ENCODE measurements at places on chromosomes 3 and 15.

- DNase-seq, result no peak
Measured at GRCh38 chr3:125332504-125332903, 42.6 kb downstream of the ZNF148 start.

DNA sequence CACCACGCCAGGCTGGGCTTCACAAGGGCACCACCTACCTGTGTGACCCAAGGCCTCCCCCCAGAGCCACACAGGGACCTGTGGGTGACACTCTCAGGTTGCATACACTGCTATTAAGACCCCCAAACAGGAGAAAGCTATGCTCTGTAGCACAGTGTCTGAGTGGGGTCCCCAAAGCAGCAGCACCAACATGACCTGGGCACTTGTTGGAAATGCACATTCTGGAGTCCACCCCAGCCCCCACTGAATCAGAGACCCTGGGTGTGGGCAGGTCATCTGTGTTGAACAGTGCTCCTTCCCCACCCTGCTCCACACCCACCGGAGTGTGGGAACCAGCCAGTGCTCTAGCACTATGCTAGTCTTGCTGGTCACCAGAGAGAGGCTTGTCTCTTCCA, 76.1 kb downstream of the ADAMTS17 start:
- DNase-seq, result no peak

DNA sequence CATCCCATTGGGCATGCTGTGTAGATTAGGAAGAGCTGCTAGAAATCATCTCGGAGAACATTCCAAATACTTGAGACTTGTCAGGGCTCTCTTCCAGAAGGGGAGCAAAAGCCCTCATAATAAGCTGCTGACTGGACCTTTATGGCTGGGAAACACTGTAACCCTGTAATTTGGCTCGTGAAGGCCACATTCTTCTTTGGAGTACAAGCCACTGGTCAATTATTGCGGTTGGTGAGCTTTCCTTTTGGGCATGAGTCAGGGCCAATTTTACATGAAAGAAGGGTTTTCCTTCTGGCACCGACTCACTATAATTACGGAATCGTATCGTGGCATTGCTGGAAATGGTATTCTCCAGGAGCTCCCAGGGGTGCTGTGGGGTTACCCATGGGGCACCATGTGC, 434.5 kb upstream of the RGMA start:
- no peak for DNase-seq

- DNase-seq, result no peak
Measured at GRCh38 chr3:120983841-120984240, 75.8 kb downstream of the STXBP5L start.

DNA sequence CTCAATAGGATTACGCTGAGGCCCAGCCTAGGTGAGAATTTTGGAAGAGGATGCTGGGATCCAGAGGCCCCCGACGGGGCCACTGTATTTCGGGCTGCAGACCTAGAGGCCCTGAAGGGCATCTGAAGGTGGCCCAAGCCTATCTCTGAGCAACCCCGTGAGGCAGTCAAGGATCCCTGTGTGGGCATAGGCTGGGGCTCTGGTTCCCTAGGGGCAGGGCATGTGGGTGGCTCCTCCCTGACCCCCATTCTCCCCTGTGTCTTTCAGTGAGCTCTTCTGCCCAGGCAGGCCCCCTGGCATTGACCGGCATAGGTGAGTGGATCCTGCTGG, 216.0 kb downstream of the SNRPN start:
- no peak for DNase-seq

DNA sequence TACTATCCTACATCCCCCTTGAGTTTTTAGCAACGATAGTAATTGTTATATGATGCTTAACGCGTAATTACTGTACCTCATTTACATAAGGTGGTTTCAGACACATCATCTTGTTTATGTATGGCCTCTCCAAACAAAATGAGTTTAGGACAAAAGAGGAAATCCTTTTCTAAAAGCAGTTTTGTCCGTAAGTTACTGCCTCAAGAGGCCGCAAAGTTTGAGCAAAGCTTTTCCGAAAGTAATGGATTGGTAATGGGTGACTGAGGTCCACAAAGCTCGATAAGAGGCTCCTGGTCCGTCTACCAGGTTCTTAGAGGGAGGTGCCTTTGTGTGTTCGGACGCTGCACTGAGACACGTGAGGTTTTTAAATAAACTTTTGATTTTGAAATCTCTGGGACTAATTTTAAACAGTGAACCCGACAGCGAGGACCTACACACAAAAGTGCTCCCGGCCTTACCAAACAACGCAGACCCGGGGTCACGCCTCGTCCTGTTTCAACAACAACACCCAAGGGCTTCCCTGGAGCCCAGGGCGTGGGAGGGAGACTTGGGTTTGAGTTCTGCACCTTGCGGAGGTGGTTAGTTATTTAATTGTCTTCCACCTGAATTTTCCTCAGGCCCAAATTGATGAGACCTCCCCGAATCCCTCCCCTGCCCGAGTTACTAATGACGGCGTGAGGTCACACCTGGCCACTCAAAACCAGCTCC, 456 bp upstream of the C15orf61 start:
- no peak for DNase-seq

GRCh38 chr3:100879195-100879810, 113.9 kb downstream of the ABI3BP start:
- no peak for DNase-seq

DNA sequence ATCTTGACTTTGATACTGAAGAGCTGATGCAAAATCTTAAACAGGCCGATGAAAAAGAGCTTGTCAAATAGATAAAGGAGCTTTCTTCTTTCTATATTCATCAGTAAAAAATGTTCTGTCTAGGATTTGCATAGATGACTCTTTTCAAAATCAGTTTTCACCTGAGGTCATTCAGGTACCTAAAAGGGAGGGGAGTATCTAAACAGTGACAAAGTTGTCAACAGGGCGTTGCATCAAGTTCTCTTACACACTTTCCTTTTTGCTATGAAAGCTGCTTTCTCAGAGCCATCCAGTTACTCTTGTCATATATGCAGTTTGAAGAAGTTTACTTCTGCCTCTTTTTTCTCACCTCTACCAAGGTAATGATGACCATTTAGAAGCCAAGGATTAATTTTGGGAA, 60.0 kb downstream of the AKAP13 start:
- no peak for DNase-seq

GRCh38 chr15:89363133-89363532, 28.5 kb upstream of the POLG start:
- DNase-seq, result no peak

- no peak for DNase-seq
Measured at GRCh38 chr3:142588703-142589102, 7.5 kb upstream of the PLS1 start.

GRCh38 chr15:57236561-57237300, 139.6 kb upstream of the CGNL1 start:
- DNase-seq, result no peak

GRCh38 chr15:80416702-80417101, 12.5 kb downstream of the ARNT2 start:
- DNase-seq, result no peak

GRCh38 chr3:189307963-189308362, 136.2 kb downstream of the TPRG1 start:
- DNase-seq, result no peak

- no peak for DNase-seq
Measured at GRCh38 chr3:190089711-190090110, 31.0 kb downstream of the P3H2 start.

GRCh38 chr15:57655809-57656208, 50.7 kb upstream of the POLR2M start:
- no peak for DNase-seq

- DNase-seq, result no peak
Measured at GRCh38 chr15:81118361-81118760, 15.7 kb upstream of the CFAP161 start.

- DNase-seq, result no peak
Measured at GRCh38 chr3:141735770-141736465, 2.2 kb upstream of the RNF7 start.

- DNase-seq, result no peak
Measured at GRCh38 chr3:11297126-11297525, 24.9 kb downstream of the ATG7 start.

DNA sequence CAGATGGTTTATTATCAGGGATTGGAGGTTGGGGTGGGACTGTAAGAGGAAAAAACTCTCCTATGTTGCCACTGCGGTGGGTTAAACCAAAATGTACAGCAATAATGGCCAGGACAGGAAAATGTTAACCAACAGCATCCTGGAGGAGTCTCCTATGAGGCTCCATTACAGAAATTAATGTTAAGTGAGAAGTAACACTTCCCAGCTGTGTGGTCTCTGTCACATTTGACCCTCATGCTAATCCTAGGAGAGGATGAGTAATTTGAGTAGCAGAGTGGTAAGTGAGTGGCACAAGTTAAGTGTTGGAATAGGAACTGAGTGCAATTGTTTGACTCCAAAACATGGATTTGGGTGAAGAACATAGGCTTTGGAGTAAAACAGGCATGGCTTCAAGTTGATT, 39.0 kb downstream of the ARHGEF3 start:
- no peak for DNase-seq

- DNase-seq, result no peak
Measured at GRCh38 chr3:176655404-176656094, 541.7 kb downstream of the TBL1XR1 start.

DNA sequence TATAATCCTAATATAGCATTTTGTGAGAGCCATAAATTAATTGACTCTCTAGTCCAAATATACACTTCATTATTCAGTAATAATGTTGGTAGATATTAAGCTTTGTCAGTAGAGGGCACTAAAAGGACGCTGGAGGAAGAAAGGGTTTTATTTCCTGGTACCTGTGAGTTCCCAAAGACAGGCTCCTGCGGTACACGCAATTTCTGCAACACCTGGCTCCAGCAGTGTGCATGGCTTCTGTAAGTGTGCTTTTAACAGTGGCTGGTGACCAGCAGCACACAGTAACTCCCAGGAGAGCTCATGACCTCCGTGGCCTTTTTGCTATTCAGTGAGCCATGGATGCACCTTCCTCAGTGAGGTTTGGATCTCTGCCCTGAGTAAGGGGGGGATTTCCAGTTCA, 338.3 kb upstream of the ZNF385D start:
- DNase-seq, result no peak

DNA sequence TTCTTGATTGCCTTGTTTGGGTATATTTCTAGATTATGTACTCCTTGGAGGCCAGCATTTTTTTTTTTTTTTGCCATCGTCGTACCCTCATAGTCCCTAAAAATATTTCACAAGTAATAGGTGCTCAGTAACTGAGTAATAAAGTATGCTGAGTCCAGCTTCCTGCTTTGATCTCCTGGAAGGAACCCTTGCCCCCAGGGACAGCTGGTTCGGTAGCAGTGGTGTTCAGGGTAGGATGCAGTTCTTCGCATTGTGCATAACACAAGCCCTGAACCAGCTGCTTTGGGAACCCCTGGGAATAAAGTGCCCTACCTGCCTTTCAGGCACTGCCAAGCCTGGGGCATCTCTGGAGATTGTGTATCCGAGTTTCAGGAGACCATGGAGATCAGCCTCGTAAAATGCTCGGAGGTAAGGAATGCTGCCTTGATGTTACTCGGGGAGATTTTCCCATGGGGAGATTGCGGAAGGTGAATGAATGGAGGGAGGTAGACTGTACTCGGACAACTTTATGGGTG, 7.6 kb downstream of the MYZAP start:
- DNase-seq, result no peak

DNA sequence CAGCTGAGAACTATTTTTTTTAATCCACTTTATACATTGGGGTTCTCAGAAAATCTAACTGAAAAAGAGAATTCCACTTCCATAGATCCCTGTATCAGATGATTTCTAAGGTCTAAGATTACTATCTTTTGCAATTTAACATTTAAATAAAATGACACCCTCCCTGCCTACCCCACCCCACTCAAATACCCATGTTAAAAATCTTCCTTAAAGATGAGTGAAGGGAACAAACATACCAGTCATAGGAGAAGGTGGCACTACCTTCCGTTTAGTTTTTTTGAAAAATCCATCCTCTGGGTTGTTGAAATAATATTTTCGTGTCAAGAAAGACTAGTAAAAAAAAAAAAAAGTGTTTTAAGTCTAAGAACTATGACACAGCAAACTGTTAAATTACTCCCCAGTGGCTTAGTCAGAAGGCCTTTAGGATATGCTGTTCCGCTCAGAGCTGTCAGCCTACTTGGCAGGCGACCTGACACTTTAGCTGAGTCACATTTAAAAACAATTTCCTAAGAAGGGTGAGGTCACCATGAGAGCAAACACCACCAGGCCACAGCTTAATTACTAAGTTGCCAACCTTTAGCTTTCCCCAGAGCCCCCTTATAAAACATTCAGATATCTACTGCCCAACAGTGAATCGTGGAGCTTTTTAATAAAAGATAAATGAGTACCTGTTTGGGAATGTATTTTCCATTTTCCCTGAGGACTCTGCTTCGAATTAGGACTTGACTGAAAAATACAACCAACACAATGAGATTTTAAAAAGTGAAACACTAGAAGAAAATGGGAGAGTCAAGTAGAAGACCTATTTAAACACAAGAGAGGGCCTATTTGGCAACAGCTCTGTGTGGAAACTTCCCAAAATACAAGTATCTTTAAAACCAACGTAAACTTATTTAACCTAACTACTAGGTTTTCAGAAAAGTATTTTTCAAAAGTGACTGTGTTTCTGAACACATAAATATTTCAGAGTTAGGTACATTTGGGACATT, 9.6 kb downstream of the EMC3 start:
- DNase-seq, result no peak

DNA sequence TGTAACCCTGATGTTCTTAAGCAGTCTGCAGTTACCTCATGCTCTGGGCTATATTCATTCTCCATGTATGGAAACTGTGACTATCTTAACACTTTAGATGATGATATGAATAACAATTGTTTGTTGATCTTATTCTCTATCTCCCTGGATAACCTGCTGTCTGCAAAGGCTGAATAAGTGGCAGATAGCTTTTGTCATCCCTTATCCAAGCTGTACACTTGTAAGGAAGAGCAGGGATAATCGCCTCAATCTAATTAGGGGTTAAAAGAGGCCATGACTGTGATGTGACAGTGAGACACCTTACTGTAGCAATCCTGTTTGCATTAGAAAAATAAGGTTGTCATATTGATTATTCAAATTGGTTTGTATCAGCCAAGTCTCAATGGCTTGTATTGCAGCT, 123.9 kb downstream of the RSRC1 start:
- no peak for DNase-seq

DNA sequence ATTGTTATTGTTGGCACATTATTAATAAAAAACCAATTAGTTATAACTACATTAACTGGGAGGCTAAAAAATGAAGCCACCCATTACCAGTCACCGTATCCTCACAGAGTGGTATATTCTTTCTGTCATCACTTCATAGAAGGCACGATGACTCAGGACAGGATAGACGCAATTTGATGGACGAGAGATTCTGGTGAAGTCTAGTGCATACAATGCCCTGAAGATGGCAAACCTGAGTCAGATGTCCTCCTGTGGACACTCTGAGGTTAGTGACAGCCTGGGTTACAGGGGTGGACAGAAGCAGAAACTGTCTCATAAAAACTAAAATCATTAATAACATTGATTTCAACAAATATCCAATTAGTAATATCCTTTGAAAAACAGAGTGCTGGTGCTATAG, 150.3 kb downstream of the SLC9A9 start:
- no peak for DNase-seq

- no peak for DNase-seq
Measured at GRCh38 chr3:154316974-154317767, 7.1 kb downstream of the DHX36 start.

Measured in stimulated activated CD4-positive, alpha-beta T cell treated with anti-CD3 and anti-CD28 coated beads, Interleukin-1b, Interleukin-23, amount 100 ng/mL, for 1 hour (primary cell).